ENCODE measurements at places on chromosomes 3 and 15. TPM values are rescaled to one million over a fixed set of nuclear protein-coding genes. Genes with fewer than 3 reads are reported as not detected.

DNA sequence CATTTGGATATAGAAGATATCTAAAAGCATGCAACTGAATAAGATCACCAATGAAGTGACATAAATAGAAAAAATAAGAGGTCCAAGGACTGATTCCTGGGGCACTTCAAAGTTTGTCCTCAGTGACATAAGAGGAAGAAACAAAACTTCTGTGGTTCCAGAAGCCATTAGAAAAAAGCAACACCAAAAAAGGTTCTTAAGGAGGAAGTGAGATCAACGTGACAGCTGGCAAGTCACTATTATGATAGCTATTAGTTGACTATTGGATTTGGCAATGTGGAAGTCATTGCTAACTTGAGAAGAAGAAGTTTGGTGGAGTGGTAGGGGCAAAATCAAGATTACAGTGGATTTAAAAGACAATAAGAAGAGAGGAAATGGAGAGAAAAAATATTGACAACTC, 1098.3 kb downstream of the NAALADL2 start:
- no peak overlapping the region for H3K27ac ChIP-seq
- no peaks in the 10 kb centered on the region for H3K27me3 ChIP-seq
- no peak overlapping the region for H3K4me3 ChIP-seq

ZBED2 gene
- not detected for total RNA-seq

DNA sequence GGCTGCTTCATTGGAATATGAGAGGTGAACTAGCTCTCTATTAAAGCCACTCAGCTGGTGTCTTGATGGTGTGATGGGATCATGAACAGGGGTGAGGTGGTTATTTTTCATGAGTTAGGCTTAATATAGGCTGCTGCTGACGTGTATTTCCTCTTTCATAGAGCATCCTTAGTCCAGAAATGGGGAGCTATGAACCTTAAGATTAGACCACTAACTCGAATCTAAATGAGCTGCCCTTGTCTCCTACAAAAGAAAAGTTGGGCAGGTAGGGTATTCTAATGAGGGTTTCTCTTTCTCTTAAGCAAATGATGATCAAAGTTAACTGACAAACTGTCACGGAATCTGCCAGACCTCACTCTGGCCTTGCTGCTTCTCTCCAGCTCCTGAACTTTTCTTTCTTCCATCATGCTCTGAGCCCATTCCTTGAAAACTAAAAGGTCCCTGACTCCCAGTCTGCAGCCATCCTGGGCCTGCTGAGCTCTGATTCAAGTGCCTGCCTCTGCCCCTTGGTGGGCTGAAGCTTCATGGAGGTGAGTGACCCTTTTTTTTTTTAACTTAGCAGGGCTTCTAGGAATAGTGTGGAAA, at the start of gene TRIM69:
TRIM69 (plus strand) TSS at position 348 of the 585 bp plus-strand sequence; CDS start at position 525, 177 bp downstream.
- no peak within 1 kb of the TSS for H3K27ac ChIP-seq
- no peak within 1 kb of the TSS for H3K4me3 ChIP-seq
- H3K27me3 ChIP-seq = no peaks in the 10 kb centered on the region
- no peaks in the 10 kb centered on the region for H3K36me3 ChIP-seq
- no peaks in the 10 kb centered on the region for H3K4me1 ChIP-seq
- no peak for DNase-seq

COL8A1 gene
- 0.26 TPM for total RNA-seq

- no peak for DNase-seq
- no peak overlapping the region for H3K27ac ChIP-seq
Observed at GRCh38 chr3:50095352-50095998, 6.8 kb downstream of the RBM5 start.

All from H9 (cell line).